ENCODE measurements at places on chromosomes 5 and 9.

DNA sequence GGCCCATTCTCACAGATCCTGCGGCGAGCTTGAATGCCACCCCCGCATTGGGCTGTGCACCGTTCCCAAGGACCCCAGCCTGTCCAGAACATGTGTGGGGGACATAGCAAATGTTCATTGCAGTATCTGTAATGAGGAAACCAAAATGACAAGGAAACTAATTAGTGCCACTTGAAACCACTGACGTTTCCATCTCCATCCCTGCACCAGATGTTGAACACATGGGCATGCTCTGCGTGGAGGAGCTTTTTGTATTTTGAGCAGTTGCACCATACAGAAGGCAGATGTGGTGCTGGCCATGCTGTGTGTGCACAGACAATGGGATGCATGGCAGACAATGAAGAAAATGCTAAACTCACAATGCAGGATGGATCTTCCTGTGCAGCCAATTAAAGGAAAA is 437.7 kb downstream of the SEMA5A start:
- DNase-seq = no peak

GRCh38 chr9:124906966-124907365 is 33.9 kb downstream of the GOLGA1 start:
- DNase-seq = no peak

DNA sequence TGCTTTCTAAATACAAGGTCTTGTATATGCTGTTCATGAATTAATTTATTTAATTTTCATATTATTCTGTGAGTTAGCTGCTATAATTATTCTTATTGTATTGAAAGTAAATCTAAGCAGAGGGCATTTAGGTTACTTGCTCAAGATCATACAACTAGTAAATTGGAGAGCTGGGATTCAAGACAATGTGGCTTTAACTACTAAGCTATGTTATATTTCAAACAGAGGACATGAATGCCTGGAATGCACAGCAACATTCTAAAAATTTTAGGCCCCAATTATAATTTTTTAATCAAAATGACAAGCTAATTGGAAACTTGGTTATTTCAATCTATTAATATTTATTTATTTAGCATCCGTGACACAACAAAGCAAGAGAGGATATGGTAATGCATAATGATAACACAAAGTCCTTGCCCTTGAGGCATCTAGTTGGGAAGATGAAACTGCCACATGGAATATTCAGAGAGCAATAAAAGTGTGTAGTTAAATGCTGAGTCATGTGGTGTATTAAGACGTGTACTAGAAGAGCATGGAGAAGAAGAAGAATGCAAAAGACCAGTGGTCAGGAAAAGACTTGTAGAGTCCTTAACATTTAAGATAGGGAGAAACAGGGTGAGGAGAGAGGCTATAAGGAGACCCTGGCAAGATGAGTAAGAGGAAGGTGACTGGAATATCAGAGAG is 24.4 kb downstream of the CTXN3 start:
- no peak for DNase-seq

- DNase-seq = no peak
Observed at GRCh38 chr5:43193181-43193893, 1.3 kb downstream of the NIM1K start.

DNA sequence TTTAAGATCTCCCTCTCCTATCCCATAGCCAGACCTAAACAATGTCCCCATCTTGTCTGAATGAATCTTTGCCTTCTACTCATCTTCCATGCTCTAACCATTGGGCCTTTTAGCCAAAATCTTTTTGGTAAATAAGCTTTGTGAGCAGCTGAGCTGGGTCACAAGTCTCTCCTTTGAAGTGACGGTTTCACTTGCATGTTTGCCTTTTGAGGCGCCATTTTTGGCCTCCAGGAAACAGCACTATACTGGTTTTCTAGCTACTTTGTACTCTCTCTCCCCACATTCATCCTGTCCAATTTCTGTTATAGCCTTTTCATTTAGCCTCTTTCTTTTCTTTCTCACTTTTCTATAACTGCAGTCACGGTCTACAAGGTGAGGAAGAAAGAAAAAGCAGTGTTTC is 195.5 kb upstream of the C9orf72 start:
- DNase-seq = no peak

DNA sequence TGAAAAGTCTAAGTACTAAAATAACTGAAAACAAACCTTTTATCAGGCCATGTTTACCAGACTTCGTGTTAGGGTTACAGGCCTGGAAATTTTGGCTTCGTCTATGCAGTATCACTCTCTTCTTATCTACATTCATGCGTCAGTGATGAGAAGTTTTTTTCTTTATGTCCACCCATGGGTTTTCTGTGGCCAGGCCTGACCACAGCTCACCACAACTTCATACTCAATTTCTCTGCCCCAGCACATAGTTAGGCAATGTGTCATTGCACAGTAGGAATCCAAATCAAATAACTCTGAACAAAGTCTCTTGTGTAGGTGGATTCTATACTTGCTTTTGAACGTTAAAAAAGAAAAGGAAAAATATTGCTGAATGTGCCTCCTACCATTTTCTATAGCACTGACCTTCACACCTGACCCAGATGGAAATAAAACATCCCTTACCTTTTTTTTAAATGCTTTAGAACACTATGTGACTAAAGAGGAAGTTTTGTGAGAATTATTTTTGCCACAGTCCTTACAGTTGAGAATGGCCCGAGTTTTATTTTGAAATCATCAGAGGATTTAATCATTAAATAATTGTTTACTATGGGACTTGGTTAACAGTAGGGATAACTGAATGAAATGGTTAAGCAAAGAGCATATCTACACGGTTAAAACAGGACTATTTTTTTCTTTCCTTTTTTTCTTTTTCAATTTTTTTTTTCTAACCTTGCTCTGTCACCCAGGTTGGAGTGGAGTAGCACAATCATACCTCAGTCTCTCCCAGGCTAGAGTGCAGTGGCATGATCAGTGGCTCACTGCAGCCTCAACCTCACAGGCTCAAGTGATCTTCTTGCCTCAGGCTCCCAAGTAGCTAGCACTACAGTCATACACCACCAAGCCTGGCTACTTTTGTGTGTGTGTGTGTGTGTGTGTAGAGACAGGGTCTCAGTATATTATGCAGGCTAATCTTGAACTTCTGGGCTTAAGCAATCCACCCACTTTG is 1247.0 kb upstream of the ACO1 start:
- DNase-seq = no peak

GRCh38 chr5:52554293-52554692 is 233.4 kb upstream of the ITGA1 start:
- no peak for DNase-seq

DNA sequence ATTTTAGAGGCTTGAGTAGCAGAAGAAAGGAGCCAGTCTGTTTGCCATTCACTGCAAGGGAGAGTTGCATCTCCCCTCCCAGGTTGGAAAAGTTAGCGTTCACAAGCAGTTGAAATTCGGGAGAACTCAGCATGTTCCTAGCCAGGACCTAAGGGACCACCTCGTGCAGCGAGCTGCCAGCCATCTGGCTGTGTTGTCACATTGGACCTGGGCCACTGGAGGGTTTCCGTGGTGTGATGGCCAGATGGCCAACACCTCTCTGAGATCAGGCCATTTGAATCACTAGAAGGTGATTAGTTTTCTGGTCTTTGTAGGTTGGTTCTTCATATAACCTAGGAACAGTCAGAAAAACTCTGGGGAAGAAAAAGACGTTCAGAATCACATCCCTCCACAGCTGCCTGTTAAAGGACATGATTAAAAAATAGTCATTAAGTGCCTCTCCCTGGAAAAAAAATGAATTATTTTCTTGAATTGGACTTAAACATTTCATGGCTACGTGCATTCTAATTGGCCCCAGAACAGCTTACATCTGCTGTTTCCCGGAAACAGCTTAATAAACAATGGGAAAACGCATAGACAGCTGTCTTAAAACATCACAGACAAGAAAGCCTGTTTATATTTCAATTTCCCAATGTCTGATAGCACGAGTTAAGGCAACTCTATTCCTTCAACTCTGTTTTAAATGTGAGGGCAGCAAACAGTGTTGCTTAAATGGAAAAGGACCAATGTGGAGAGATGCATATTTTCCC is 303.9 kb downstream of the TENT4A start:
- DNase-seq = no peak

GRCh38 chr9:38286357-38286756 is 106.1 kb upstream of the ALDH1B1 start:
- DNase-seq = no peak

DNA sequence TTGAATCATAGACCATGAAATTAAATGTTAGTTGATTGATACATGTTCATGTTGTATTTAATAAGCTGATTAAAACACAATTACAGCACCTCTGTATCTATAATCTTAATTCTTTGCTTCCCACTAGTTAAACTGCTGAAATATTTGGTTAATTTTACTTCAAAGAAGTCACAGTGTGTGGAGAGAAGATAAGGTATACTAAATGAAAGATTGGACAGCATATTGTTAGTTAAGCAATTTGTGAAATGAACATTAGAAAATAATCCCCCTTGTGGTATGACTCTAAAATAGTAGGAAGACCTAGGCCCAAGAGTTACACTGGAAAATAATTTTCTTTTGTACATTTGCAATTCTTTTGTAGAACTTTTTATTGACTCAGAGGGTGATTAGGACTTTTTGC is 30.3 kb downstream of the MAN2A1 start:
- DNase-seq = no peak

GRCh38 chr9:133731876-133732638 is 6.1 kb downstream of the SARDH start:
- no peak for DNase-seq

GRCh38 chr9:135021393-135021789 is 66.1 kb upstream of the OLFM1 start:
- no peak for DNase-seq

DNA sequence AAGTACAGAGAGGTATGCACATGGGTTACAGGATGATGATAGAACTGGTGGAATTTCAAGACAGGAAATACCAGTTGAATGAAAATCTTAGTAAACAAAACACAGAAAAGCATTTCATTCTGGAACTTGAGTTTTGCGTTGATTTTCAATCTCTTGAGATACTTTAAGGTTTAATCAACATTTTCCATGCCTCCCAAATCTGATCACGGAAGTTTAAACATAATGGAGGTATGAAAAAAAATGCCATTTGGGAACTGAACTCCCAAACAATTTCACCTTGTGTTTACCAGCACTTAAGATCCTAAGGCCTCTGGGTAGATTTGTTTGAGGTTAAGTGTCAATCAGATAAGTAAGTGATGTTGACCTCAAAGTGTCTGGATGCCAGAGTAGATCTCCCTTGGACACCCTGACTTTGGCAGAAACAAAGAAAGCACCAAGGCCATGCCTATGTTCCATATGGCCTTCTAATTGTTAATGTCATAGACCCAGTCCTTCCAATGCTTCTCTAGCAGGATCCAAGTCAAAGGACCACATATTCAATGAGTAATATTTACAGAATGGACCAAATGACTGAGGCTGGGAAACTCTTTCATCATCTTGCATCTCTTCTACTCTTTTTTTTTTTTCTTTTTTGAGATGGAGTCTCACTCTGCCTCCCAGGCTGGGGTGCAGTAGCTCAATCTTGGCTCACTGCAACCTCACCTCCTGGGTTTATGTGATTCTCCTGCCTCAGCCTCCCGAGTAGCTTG is 216.9 kb downstream of the ARRDC3 start:
- no peak for DNase-seq

DNA sequence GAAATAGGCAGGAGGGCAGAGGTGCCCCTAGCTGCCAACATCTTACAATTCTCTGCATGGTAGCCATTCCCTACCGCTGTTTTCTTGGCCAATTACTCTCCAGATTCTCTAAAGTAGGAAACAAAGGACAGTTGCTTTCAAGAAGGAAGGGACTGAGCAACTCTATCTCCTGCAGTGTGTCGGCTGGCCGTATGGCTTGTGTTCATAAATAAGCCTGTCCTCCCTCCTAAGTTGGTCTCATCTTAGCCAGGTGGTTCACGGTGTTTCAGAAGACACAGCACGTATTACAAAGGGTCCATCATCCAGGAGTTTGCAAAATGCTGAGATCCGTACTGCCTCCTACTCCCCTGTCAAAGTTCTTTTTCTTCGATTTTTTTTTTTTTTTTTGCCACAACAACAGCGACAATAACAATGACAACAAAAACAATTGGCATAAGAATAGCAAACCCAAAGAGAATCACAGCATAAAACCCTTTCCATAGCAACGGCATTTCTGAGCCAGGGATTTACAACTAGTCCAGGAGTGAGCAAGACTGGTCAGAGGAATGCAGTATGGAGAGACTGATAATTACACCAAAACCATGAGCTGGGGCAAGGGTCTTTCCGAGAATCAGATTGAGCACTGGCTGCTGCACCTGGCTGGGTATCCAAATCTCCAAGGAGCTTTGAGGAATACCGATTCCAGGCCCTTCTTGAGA is 212.8 kb downstream of the SLIT3 start:
- DNase-seq = no peak

DNA sequence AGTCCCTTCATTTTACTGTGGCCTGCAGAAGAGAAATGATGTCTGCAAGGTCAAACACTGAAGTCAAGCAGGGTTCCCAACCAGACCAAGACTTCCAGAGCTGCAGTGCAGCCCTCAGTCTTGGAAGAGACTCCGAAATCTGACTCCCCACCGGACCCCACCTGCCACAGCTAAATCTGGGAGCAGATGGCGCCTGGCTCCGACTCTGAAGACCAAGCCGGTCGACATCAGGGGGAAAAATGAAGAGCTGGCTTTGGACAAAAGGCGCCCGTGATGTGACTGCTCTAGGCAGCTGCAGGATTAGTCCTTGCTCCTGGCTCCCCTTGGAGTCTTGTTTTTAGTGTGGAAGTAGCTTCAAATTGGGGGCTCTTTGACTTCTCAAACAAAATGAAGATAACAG is 72.4 kb upstream of the ZNF622 start:
- DNase-seq = no peak

GRCh38 chr9:109372246-109372645 is 51.4 kb upstream of the EPB41L4B start:
- no peak for DNase-seq

- DNase-seq = no peak
Observed at GRCh38 chr9:81898851-81899250, 29.4 kb upstream of the SPATA31D4 start.

DNA sequence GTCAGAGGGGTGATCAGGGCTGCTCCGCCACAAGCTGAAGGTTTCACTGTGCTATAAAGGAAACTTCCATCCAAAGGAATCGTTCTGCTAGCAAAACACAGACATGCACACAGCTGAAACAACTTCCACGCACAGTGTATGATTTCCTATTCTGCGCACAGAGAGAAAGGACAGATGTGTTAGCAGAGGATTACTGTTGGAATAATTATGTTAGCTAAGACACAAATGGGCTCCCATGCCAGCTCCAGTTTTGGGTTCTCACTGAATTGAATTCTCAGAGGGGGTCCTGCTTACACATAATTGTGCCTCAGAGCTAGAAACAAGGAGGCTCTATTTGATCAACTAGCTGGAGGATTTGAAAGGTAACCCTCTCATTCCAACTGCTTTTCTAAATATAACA is 352.4 kb downstream of the IRX2 start:
- DNase-seq = no peak

- no peak for DNase-seq
Observed at GRCh38 chr5:40838086-40838485, 3.1 kb upstream of the RPL37 start.

DNA sequence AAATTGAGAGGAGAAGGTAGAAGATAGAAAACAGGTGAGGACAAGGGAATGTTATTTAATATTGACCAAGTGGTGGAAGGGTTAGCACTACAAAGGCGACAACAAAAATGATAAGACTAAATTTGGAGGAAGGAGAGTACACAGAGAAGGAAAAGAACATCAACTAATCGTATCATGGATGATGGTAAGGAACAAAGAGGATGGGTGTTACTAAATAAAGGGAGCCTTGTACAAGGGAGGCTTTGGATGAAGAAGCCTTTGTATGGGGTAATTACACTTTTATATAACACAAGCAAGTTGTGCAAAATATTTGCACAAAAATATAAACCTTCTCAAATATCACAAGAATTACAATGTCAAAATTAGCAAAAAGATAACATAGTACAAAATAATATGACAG is 125.7 kb downstream of the ZNF608 start:
- no peak for DNase-seq

- no peak for DNase-seq
Observed at GRCh38 chr9:92600462-92601261, 64.9 kb upstream of the ECM2 start.

Data from activated CD4-positive, CD25-positive, alpha-beta regulatory T cell treated with anti-CD3 and anti-CD28 coated beads, Interleukin-2, amount 50 U/mL, for 16 hours (primary cell).